Head of caudate nucleus (tissue), 42 donors: ENCODE measurements at places on chromosomes 5 and 9.
A peak's percentile ranks its signal among the peaks of the same experiment; 100 is the strongest.

- DNase-seq = no peak
These were observed 599.7 kb upstream of the FTMT start for GRCh38 chr5:121251954-121252353.

DNA sequence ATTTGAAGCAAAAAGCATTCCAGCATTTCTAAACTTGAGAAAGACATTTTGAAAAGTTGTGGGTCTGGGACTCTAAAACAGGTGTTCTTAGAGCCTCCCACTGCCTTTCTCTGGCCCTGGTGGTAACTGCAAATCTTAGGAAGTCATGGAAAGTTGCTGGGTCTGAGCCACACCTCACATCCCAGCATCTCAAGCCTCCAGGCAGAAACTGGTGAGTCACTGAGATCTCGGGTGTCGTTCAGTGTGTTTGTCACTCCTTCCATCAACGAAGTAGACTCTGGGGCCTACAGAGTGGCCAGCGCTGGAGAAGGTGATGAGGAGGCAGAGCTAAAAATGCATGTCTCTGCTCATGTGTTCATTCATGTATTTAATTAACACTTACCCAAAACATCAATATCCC, 59.6 kb upstream of the C5orf58 start:
- DNase-seq = no peak

- no peak for DNase-seq
These were observed 59.3 kb downstream of the RGS3 start for GRCh38 chr9:113522858-113523257.

DNA sequence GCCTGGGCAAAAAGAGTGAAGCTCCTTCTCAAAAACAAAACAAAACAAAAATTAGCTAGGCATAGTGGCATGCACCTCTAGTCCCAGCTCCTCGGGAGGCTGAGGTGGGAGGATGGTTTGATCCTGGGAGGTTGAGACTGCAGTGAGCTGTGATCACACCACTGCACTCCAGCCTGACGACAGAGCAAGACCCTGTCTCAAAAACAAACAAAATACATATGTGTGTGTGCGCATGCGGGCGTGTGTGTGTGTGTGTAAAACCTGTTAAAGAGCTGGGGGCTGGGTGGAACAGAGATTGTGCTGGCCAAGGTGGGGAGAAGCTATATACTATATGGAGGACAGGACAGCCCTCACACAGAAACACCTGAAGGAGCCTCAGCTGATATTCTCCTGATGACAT, 27.4 kb upstream of the DENND4C start:
- DNase-seq = no peak

GRCh38 chr9:115291841-115292240, 173.9 kb upstream of the TNC start:
- DNase-seq = peak; percentile 3

DNA sequence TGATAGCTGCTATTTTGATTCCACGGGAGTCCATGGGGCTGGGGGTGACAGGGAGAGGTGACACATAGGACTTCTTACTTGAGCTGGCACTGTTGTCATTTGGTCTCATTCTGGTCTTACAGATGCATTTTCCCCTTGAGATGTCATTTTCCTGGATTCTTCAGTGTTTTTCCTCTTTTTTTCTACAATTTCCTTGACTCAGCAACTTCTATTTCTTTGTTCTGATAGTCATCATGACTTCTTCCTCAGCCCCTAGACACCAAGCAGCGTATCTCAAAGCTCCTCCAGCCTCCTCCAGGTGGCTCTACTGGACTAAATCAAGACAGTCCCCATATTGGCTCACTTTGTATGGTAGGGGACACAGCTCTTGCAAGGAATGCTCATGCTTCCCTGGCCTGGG, 16.5 kb downstream of the LVRN start:
- DNase-seq = no peak

DNA sequence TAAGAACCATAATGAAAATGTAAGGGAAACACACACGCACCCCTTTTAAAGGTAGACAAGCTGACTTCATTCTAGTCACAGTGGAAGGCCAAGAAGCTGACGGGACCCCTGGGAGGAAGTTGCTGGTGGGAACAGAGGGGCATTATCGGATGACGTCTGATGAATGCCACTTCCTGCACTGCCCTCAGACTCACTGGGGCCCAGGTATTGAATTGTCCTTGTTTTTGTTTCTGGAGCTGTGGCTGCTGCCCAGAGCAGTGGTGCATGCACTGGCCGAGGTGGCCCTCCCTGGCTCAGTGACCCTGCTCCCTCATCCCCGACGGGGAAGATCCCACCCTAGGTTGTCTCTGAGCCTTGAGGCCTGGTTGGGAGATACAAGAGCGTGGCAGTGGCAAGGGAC, 15.3 kb upstream of the RPL26L1 start:
- DNase-seq = no peak

DNA sequence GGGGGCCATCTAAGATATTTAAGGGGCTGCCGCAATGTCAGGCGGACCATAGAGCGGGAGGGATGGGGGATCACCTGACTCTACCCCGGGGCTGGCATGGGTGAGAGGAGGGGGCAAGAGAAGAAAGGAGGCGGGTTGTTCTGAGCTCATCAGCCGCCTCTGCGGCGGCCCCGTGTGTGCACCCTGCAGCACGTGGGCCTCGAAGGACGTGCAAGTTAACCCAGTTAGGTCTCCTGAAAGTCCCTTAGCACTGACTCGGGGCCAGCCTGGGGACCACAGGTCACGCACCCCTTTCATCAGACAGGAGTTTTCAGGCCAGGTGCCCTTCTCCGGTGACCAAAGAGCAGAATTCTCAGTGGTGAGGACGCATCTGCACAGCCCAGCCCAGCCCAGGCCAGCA, 58.0 kb downstream of the UBE2QL1 start:
- no peak for DNase-seq

DNA sequence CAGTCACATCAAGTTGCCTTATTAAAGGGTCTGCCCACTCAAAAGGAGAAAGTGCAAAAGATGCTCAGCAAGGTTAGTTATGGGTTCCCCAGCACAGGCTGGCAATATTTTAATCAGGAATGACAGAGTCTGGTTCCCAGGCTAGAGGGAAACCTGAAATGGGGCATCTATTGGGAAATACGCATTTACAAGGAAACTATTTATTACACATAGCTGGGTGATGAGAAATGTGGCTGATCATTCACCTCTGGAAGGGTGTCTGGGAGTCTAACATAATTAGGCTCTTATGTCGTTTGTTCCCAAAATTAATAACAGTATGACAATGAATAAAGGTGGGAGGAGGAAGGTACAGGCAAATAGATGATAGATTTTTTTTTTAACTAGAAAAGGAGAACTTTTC, 314.7 kb downstream of the ENC1 start:
- no peak for DNase-seq

GRCh38 chr9:130111786-130112537, 58.3 kb downstream of the GPR107 start:
- DNase-seq = no peak

DNA sequence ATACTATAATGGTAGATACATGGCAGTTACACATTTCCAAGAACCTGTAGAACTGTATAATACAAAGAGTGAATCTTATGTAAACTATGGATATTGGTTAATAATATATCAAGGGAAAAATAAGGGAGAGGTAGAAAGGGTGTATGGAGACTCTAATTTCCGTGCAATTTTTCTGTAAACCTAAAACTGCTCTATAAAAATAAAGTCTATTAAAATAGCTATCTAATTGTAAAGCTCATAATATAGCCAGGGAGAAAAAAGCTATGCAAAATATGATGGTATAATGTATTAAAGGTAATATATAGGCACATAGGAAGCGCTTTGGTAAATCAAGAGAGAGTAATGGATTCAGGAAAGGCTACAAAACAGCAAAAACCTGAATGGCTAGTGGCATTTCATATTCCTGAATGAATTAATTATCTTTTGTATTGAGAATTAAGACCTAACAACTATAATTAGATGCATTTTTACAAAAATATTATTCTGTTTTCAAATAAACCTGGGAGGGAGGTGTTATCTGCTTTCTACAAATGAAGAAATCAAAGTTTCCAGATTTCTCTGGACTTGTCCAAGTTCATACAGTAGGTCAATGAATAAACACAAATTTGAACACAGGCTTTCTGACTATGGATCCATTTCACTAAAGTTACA, 22.8 kb downstream of the ANXA1 start:
- DNase-seq = no peak

DNA sequence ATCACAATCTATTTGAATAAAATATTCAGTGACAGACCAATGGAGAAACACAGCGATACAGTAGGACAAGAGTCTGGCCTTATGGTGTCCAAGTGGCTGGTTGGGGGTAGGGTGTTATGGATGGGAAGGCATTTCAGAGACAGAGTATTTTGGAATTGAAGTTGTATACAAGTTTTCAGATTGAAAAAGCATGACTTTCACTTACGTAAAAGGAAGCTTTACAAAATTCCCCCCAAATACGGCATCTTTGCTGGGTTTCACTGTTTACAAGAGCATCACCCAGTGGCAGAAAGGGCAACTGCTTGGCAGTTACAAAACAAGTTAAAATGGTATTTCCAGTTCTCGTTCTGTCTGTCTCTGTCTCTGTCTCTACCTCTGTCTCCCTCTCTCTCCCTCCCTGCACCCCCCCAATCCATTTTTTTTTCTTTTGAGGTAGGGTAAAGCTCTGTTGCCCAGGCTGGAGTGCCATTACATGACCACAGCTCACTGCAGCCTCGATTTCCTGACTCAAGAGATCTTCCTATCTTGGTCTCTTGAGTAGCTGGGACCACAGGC, 86.2 kb downstream of the PTPN3 start:
- DNase-seq = no peak

- DNase-seq = no peak
These were observed 758.6 kb upstream of the DMAC1 start for GRCh38 chr9:8558176-8558575.

DNA sequence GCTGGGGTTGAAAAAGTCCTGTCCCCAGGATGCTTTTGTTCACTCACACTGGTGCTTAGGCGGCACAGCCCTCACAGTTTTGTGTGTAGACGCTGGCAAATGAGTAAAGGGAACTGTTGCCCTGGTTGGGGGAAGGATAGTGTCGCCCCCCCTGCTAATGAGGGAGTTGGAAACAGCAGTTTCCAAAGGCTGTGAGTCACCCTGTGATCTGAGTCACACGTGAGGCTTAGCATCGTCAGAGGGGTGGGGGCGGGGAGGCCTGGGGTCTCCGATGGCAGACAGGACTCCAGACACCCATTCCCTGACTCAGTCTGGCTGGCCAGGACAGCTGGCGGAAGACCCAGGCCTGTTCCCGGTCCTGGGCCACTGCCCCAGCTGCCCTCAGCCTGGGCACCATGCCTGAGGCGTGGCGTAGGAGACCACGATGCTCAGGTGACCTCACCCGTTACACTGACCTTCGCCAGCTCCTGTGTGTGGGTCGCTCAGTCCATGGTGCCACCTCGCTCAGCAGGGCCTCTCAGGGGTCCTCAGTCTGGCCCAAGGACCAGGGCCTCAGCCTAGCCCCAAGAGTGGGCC, 2.9 kb downstream of the DNAJB5 start:
- DNase-seq = no peak

GRCh38 chr9:99680191-99680590, 141.5 kb upstream of the NR4A3 start:
- DNase-seq = no peak

- no peak for DNase-seq
These were observed 152.3 kb downstream of the NR3C1 start for GRCh38 chr5:143251190-143251589.

DNA sequence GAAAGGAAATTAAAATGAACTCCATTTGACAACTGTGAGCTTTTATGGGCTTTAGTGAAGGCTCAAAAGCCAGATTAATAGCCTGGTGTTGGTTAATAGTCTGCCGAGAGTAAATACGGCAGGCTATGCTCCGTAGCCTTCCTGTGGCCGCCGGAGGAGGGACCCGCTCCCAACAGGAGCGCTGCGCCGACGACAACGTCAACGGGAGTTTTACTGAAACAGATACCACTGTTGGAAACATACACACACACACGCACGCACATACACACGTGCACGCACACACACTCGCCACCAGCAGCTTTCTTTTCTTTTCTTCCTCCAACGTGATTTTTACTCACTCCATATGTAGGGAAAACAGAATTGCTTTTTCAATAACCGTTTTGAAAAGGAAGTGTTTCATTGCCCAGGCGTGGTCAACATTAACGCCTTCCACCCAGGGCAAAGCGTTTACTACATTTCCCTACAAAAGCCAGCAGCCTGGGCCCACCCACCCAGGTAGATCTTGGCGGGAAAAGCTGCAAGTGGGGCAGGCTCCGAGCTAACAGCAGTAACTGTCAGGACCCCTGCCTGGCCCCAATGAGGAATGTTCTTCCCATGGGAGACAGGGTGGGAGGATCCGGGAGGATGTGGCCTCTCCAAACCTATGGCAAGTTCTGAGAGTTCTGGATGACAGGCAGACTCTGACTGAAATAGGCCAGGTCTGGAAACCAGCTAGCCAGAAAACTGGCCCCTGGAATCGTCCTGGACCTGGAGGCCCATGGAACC, 72.3 kb downstream of the PAX5 start:
- no peak for DNase-seq

DNA sequence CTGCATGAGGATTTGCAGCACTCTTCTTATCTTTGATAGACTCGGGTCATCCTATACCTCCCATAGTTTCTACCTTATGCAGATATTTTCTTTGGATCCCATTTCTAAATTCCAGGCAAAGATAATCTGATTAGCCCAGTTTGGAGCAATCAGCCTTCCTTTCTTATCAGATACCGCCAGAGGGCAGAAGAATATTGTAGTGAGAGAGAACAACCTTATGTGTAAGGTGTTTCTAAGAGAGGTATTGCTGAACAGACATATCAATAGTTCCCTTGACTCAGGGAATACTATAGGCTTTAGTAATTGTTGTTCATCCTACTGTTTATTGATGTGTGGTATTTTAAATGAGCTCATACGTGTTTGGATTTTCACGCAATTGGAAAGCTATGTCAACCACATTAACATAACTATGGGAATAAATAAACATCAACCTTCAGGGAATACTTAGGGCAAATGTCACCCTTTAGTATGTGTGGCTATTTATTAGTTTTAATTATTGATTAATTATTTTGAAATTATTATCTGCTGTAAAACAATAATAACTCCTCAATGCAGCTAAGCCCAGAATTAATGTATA, 1435.2 kb upstream of the CDH9 start:
- no peak for DNase-seq

DNA sequence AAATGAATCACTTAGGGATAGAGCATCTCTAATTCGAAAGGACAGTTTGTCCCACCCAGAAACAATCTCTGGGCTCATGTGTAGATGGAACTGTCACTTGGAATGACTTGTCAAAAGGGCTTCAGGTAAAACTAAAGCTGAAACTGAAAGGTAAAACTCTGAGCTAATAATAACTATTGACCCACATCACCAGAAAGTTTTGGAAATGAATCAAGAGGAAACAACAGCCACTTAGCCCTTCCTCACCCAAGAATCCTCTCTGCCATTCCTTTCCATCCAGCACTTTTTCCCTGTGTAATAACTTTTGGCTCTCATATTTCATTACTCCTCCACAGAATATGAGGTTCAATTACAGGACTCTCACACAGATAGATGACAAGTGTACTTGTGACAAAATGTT, 14.0 kb upstream of the GLRX start:
- no peak for DNase-seq
